ENCODE measurements at places on chromosomes 16 and 17.

- no peak for DNase-seq
Observed at GRCh38 chr17:44187131-44187899, 543 bp downstream of the TMUB2 start.

DNA sequence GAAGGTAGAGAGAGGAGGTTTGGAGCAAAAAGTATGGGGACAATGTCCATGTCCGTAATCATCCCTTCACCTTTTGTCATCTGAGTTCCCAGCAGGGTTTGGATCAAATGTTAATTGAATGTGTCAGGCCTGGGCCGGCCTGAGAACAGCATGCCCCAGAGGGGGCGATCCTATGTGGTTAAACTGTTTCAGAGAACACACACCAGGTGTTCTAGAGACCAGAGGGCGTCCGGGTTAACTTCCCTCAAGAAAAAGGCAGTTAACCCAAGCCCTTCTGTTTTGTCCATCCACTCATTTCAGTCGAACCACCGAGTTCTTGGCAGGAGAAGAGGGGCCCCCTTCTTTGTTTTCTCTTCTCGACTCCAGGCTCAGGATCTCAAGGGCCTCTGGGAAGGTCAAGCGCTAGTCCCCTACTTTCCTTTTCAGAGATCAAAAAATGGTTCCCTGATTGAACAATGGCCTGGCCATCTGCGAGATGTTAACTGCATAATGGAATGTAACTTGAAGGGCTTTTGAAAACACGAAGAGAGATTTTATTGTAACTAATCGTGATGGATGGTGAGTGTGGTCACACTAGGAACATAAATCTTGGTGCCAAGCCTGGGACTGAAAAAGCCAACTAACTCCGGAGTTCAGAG, 142.5 kb downstream of the IRX3 start:
- no peak for DNase-seq

DNA sequence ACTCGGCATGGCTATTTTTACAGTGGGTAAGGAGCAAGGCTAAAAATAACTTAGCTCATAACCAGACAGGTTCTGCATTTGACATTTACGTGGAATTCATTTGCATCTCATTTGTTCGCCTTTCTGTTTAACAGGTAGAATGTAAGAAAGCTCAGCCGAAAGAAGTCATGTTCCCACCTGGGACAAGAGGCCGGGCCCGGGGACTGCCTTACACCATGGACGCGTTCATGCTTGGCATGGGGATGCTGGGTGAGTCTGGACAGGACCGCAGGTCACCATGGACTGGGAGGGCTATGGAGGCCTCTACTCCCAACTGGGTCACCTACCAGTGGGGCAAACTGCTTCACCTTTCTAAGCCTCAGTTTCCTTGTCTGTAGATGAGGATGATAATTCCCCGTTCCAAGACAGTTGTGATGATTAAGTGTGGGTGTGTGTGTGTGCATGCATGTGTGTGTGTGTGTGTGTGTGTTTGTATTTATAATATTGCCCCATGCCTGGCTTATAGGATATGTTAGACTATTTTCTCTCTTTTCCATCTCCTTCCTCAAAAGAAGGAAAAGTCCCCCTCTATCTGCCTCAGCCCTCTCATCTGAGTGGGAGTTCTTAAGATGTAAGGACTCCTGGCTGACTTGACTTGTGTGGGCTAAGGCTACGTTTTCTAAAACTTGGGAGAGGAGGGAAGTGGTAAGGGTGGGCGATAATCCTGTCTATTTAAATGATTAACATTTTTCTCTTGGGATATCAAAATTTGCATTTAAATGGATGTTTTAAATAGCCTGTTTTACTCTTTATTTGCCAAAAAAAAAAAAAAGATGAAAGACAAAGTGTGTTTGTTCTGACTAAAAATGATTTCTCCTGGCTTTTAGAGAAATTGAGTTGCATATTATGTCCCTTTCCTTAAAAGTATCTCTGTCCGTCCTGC, 129.0 kb downstream of the CCDC182 start:
- DNase-seq = no peak

GRCh38 chr17:7204336-7204735, 15.3 kb downstream of the DLG4 start:
- no peak for DNase-seq
